Spleen (tissue), 13 donors: ENCODE measurements at places on chromosomes 4 and X. TPM values are rescaled to one million over a fixed set of nuclear protein-coding genes. Genes with fewer than 3 reads are reported as not detected.

The MAOB gene
- 2.6 TPM for polyA plus RNA-seq

The GABRG1 gene
- not detected for polyA plus RNA-seq

The GAGE12G gene
- polyA plus RNA-seq: not detected

The HS6ST2 gene
- polyA plus RNA-seq: 0.09 TPM

The MSL3 gene
- 120 TPM for polyA plus RNA-seq

The PTCHD1 gene
- 0.13 TPM for polyA plus RNA-seq

The USP38 gene
- polyA plus RNA-seq: 4.2 TPM

The ATP2B3 gene
- polyA plus RNA-seq: not detected

The CNGA1 gene
- 0.70 TPM for polyA plus RNA-seq

The COL25A1 gene
- 0.10 TPM for polyA plus RNA-seq

DNA sequence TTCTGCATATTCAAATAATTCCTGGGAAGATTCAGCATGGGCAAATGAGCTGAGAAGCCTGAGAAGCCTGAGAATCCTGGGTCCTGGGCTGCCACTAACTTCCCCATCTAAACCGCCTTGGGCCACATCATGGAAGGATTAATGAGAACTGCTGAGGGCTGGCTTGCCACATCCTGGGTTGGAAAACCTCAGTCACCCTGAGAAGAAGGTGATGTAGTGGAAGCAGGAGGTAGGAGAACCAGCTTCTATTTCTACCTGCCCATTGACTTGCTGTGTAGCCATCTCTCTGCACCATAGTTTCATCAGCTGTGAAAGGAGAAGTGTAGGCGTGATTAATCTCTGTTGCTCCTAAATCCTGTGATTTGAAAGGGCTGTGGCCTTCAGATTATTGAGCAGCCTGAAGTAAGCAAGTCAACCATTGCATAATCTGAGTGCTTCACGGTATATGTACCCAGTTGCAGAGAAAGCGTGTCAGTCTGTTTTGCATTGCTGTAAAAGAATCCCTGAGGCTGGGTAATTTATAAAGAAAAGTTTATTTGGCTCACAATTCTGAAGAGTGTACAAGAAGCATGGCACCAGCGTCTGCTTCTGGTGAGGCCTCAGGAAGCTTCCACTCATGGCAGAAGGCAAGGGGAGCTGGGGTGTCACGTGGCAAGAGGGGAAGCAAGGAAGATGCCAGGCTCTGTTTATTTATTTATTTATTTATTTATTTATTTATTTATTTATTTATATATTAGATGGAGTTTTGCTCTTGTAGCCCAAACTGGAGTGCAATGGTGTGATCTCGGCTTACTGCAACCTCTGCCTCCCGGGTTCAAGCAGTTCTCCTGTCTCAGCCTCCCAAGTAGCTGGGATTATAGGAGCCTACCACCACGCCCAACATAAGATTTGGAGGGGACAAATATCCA is 140.9 kb upstream of the ATP6AP2 start:
- no peak for DNase-seq

- no peak for DNase-seq
Measured at GRCh38 chrX:40207626-40208025, 109.9 kb upstream of the BCOR start.

- peak; percentile 86 for DNase-seq
Measured at GRCh38 chrX:72121383-72121782, 10.3 kb downstream of the RTL5 start.

GRCh38 chr4:122531514-122531913 is 75.0 kb upstream of the IL2 start:
- no peak for DNase-seq

DNA sequence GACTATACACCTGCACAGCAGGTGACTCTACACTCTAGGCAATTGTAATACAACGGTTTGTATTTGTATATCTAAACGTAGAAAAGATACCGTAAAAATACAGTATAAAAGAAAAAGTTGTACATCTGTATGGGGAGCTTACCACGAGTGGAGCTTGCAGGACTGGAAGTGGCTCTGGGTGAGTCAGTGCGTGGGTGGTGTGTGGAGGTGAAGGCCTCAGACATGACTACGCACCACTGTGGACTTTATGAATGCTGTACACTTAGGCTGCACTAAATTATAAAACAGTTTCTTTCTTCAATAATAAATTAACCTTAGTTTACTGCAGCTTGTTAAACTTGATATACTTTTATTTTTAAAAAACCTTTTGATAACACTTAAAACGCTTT is 85.0 kb upstream of the FAT1 start:
- DNase-seq: no peak

GRCh38 chr4:85166318-85166717 is 199.8 kb upstream of the WDFY3 start:
- no peak for DNase-seq

GRCh38 chrX:16914058-16914457 is 32.4 kb upstream of the REPS2 start:
- DNase-seq: no peak

- no peak for DNase-seq
Measured at GRCh38 chrX:82092307-82092706, 890.4 kb downstream of the SH3BGRL start.

- DNase-seq: no peak
Measured at GRCh38 chr4:81492606-81493230, 21.0 kb upstream of the RASGEF1B start.

GRCh38 chr4:40728333-40728732 is 21.4 kb upstream of the NSUN7 start:
- no peak for DNase-seq

DNA sequence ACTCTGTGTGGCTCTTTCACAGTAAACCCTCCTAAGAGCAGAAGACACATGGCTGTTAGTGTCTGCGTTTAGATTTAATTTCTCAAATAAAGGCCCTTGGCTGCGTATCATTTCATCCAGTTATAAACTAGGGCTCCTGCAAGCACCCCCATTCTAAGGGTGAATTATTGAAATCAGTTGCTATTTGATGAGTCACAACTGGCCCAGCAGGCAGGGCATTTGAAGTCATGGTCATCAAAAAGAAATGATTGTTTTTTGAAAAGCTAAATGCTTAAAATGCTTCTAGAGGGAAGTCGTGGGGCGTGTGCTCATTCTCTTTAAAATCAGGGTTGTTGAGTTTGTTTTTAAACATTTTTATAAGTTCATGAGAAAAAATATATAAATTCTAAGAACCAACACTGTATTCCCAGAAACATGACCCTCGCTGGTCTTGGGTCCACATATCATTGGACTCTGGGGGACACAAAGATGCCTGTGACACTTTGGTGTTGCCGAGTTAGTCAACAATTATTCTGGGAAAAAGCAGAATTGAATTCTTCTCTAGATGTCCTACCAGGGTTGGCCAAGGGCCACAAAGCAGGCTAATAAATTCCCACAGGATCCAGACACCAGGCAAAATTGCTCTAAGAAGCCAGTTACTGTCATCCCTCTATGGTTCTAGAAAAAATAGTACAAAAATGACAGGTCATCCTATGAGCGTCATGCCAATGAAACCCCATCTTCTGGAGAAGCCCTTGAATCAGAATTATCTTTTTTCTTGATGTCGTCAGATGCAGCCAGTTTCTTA is 99.5 kb upstream of the MYOZ2 start:
- no peak for DNase-seq

DNA sequence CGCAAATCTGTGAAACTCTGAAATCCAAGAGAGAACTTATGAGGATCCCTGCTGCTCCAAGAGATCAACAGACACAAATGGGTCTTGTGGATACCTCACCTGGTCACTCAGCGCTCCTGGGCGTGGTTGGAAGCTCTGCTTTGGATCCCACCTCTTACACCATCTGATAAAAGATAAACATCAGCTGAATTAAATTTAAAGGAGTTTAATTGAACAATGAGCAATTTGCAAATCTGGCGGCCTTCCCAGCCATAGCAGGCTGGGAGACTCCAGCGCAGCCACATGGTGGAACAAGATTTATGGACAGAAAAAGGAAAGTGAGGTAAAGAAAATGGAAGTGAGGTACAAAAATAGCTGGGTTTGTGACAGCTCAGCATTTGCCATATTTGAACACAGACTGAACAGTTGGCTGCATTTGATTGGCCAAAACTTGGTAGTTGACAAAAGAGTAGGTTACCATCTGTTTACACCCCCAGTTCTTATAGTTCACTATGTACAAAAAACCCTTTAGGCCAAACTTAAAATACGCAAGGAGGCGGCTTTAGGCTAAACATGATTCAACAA is 437.3 kb upstream of the NDST3 start:
- DNase-seq: no peak

DNA sequence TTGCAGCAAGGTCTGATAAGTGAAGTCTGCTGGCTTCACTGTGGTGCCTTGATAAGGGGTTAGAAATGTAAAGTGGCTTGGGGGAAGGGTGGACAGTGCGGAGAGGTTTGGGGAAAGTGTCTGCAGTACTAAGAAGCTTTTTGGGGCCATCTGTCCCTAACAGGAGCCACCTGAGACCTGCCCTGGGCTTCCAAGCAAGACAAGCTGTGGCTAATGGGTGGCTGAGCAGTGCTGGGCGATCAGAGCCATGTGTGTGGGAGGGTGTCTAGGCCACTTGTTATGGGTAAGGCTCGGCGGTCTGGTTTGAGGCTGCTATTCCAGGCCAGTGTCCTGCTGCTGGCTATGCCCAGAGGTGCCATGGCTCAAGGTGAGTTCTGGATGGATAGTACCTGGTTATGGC is 185.4 kb upstream of the MTMR8 start:
- DNase-seq: no peak

DNA sequence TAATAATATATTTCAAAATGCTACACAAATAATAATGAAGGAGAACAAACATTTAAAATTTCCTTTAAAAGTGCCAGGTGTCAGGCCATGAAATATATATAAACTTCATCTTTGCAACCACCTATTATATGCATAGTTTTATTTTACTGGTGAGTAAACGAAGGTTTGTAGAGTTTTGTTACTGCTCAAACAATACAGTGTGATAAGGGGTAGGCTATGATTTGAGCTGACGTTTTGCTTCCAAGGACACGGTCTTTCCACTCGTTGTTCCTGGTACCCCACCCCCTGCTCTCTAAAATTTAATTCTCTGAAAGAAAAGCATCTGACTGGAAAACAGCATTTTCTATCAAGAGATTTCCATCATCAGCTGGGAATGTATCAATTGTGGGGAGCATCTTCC is 27.2 kb upstream of the GPRIN3 start:
- DNase-seq: no peak

- DNase-seq: no peak
Measured at GRCh38 chr4:36523182-36523581, 241.8 kb downstream of the DTHD1 start.

DNA sequence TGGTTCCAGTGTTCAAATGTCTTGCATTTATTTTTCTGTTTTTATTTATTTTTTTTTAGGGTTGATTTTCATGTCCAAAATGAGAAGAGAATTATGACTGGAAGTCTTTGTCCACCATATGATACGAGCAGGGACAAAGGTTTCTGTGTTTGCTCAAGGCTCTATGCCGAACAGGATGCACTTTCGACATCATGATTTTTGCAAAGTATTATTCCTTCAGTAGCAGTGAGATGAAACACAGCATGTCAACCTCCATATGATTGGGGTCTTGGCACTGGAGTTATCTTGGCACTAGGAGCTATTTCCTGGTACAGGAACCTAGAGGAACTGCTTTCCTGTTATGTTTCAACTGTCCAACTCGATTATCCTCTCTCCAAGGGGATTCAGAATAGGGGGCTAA is 72.6 kb downstream of the UCHL1 start:
- no peak for DNase-seq

DNA sequence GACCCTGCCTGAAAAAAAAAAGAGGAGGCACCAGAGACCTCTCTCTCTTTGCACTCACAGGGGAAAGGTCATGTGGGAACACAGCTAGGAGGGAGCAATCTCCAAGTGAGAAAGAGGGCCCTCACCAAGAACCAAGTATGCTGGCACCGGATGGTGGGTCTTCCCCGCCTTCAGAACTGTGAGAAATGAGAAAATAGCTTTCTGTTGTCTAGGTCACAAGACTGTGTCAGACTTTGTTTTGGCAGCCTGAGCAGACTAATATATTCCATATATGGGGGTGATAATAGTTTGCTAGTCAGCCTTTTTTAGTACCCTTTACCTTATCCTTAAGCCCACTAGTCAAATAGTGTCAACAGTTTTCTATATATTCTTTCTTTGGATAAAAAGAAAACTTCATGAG is 193.0 kb downstream of the TRIML1 start:
- DNase-seq: no peak
